ENCODE measurements at places on chromosomes 5 and 9.

GRCh38 chr5:154783774-154784460, 28.7 kb downstream of the LARP1 start:
- DNase-seq, result no peak

DNA sequence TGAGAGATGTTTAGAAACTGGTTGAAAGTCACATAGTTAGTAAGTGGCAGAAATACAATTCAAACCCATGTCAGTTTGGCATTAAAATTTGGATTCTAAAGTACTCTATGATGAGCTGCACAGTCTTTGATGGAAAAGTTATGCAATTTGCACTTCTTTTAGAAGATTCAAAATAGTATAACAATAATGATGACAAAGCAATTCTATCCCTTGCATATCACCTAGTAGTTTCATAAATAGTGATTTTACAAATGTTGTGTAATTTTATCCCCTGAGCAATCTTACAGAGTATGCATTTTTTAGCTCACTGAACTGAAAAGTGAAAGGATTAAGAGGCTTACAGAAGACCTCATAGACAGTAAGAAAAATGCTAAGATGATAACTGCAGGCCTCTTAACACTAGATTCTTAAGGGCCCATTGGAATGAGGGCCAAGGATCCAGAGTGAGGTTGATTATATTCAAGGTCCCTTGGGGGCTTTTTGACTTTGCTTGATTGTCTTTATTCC, 3.7 kb downstream of the C5orf46 start:
- no peak for DNase-seq

DNA sequence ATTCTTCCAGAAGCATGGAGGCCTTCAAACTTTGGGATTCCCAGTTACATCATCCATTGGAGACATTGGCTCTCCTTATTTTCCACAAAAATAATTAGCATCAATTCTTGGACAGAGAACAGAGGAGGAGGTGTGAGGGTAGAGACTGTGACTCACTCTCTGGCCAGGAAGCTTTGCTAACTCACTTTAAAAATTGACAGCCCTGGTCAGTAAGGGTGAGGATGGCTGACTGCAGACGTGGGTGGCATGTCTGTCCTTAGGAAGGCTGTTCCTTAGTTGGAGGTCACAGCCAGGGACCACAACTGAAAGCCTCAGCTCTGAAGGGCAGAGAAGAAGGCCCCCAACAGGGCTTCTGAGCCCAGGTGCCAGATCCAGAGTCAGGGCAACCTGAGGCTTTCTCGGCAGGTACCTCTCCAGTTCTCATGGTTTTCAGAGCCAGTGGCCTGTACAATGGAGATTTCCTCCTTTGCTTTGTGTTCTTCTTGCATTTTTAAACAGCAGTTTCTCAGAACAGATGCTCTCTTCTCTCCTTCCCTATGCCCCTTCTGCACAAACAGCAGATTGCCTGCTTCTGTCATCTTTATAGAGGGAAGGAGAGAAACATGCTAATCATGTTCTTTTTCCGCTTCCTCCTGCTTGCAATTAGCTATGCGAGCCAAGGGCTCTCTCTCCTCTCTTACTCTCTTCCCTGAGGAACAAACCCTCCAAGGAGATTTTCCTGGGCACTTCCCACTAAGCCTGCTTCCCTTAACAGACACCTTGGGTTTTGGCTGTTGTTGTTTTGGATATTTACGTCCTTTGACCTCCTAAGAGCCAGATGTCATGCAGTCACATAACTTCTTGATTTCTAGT, 92.5 kb upstream of the ZNF366 start:
- no peak for DNase-seq

DNA sequence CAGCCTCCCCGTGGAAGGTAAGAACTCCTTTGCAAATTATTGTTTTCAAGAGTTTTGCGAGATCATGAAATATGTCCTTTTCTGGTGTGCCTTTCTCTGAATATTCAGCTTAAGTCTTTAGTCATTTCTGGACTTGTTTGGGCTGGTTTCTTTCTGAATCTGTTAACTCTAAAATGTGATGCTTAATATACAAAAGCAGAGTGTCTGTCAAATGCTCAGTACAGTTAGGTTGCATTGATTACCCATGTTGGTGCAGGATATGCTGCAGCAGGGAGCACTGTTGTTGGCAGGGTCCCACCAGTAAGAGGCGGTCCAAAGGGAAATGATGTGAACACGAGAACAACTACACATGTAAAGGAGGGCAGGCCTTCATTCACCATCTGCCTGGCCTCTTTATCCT, 47.7 kb downstream of the SPTAN1 start:
- no peak for DNase-seq

DNA sequence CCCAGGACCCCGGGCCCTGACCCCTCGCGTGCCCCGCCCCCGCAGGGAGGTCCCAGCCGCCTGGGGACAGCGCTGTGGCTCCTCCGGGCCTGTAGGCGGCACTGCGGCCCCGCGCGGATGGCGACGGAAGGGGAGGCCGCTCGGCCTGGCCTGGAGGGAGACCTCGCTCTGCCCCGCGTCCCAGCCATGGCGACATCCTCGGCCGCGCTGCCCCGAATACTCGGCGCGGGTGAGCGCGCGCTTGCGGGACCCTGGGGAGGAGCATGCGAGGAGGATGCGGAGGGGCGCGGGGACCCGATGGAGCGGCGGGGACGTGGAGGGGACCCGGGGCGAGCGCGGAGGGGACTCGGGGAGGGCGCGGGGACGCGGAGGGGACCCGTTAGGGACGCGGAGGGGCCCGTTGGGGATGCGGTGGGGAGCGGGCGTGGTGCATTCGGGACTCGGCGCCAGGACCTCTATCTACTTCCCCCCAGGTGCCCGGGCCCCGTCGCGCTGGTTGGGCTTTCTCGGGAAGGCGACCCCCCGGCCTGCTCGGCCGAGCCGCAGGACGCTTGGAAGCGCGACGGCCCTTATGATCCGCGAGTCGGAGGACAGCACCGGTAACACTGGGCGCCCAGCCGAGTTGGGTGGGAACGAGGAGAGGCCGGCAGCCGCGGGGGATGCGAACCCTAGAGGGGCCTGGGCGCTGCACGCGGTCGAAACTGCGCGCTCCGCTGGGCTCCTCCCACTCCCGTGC, at the start of gene MRPS2:
TSS of gene MRPS2 (plus strand) at position 158 of the 736 bp plus-strand sequence. CDS start at position 187, 29 bp downstream.
- peak; percentile 77 for DNase-seq

DNA sequence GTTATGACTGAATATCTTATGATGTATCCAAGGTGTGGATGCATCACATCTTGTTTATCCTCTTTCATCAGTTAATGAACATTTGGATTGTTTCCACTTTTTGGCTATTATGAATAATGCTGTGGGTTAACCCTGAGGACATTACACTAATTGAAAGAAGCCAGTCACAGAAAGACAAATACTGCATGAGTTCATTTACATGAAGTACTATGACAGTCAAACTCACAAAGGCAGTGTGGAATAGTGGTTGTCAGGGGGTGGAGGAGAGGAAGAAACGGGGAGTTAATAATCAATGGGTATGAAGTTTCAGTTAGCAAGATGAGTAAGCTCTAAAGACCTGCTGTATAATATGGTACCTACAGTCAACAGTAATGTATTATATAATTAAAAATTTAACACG, 409.4 kb upstream of the CTNND2 start:
- no peak for DNase-seq

- DNase-seq, result peak; percentile 34
Measured at GRCh38 chr9:94734054-94734754, 7.7 kb downstream of the AOPEP start.

DNA sequence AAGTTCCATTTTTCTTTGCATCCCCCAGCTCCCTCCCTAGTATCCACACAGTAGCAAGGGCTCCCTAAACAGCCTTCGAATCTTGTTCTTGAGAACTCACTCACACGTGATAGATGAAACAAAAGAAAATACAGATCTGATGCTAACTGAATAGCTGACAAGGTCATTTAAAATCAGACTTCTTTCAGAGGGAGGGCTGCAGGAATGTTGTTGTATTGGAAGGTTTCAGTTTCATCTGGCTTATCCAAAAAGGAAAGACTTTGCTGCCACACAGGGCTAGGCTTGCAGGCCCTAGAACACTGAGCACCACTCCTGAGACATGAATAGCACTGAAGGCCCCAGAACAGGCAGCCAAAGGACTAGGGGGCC, 3.2 kb downstream of the CD180 start:
- DNase-seq, result no peak

DNA sequence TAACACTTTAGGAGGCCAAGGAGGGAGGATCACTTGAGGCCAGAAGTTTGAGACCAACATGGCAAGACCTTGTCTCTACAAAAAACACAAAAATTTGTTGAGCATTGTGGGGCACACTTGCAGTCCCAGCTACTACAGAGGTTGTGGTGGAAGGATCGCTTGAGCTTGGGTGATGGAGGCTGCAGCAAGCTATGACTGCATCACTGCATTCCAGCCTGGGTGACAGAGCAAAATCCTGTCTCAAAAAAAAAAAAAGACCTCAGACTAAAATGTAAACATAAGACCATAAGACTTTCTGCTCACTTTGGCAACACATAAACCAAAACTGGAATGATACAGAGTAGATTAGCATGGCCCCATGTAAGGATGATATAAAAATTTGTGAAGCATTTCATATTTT, 24.6 kb upstream of the NANS start:
- no peak for DNase-seq

DNA sequence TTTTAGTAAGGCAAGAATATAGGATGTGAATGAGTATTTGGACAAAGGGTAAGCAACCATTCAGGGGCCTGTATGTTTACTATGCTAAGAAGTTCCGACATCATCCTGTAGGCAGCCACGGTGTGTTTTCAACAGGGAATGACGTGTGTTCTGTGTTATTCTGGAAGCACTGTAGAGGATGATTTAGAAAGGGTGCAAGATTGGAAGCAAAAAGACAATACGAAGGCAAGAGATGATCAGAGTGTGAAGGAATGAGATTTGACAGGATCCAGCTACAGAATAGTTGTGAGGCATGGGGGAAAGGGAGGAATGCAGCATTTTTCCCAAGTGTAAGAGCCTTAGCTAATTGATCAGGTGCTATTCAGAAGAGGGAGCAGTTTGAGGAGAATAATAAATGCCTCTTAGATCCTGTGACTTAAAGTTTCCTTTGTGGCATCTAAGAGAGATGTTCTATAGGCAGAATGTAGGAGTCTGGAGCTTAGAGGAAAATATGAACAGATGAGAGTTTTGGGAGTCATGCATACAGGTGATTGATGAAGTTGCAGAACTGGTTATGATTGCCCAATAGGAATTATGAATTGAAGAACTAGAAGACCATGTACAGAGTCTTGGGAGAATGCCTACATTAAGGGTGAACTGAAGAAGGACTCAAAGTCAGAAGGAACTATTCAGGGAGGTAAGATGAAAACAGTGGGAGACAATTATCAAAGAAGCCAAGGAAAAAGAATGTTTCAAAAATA, 2.5 kb downstream of the SMC5 start:
- no peak for DNase-seq

GRCh38 chr5:74538206-74538661, 102.3 kb downstream of the ENC1 start:
- no peak for DNase-seq

DNA sequence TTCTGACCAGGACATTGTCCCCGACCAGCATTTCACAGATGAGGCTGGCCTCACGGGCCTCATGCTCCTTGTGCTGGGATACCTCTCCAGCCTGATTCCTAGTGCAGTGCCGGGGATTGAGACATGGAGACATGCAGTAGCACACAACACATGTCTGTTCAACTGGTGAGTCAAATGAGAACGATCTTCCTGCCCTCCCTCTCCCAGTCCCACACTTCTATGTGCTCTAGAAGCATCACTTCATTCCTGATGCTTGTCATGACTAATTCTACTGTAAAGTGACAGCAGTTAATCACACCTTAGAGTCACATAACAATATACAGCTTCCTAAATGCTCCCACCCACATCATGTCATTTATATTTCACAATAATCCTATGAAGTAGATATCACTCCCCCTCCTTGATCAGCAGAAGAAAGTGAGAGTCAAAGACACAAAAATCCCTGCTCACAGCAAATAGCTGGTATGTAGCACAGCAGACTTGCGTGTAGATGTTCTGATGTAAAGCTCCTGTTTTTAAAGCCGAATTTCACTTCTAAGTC, 101.8 kb downstream of the CCDC192 start:
- no peak for DNase-seq

- DNase-seq, result no peak
Measured at GRCh38 chr9:116697362-116697761, 10.3 kb downstream of the TRIM32 start.

DNA sequence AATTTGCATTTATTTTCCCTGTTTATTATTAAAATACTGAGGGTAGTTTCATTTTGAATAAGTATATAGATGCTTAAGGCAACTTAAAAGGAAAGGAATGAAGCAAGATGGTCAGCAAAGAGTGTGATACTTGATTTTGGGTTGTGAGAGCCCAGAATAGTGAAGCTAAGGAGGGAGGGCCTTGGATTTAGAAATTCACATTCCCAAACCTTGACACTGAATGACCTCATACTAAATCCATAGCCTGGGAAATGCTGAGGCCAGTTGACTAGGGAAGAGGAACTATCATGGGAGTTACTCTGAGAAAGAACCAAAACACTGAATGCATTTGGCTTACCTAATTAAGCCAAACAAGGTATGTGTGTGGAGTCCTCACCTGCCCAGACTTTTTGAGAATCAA, 292.5 kb downstream of the SPATA31D1 start:
- DNase-seq, result no peak

DNA sequence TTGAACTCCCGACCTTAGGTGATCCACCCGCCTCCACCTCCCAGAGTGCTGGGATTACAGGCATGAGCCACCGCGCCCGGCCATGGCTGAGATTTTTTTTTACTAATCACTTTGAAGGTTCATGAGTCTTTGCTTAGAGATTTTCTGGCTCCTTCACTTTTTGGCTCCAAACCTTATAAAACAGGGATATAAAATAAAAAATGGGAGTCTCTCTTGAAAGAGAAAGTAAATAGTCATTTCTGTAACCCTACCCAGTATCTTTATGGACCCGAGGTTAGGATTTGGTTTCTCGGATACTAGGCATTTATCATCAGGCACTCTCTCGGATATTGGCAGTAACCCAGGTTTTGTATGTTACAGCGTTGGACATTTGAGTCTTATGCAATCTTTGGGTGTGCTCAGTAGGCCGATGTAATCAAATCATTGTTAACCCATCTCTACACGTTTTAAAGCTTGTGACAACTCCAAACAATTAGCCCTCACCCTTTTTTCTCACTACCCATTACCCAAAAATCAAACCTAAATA, 25.3 kb downstream of the STXBP1 start:
- DNase-seq, result no peak

GRCh38 chr5:113065626-113066025, 89.0 kb downstream of the DCP2 start:
- DNase-seq, result no peak

DNA sequence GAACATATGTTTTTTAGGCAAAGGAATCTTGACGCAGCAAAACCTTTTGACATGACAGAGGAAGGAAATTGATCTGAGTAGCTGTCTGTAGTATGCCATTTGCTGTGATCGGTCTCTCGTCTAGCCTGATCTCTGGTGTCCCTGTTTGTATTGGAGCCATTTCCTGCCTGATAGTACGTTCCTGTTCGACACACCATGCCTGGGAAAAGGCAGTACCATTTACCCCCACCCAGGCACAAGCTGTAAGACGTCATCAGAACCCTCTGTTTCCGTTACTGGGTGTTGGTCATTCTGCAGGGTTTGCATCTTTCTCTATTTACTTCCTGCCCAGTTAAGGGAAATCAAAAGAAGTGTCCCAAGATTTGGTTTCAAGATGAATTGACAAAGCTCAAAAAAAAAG, 129.7 kb downstream of the CEMIP2 start:
- DNase-seq, result no peak

All from KBM-7 (cell line).